ENCODE measurements at places on chromosomes 2 and 18.

DNA sequence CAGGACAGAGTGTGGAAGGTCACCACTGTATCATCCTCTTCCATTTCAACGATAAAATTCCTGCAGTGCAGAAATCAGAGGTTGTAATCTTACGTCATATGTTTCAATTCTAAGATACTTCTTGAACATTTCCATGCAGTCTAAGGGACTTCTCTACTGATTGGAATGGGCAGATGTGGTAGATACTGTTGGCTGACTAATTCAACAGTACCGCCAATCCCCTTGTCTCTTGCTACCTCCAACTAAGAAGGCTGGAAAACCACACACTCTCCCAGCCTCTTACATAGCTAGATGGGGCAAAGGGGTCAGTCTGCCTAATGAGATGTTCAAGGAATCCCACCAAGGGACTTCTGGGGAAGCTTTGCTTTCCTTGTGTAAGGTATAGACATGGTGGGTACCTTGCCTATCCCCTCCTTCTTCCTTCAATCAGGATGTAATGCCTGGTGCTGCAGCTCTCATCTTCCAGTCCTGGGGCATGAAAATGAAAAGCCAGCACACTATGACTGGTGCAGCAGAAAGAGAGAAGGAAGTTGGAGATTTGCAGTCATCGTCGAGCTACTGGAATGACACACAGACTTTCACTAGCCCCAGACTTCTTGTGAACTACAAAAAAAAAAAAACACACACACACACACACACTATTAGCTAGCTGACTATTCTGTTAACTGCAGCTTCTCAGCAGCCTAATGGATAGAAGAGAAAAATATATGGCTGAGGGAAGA, 84.1 kb downstream of the ALPK2 start:
- no peak for DNase-seq

- DNase-seq = no peak
These were observed 16.4 kb upstream of the CD8A start for GRCh38 chr2:86807133-86807467.

DNA sequence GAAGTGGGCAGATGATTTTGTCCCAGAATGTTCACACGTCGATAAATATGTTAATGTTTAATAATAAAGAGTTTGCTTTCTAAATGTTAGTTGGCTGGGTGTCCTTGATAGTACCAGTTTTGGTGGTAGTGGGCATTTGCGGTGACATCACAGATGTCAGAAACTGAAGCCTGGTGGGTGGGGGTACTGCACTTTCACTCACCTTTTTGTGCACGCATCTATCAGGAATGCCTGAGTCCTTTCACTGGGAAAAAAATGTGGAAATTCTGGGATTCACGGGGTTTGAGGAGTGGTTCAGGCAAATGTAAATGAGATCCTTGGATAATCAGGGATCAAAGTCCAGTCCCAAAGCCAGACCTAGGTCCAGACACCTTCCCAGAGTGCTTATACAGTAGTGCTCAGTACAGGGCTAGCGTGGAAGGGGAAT, 3.2 kb downstream of the EPAS1 start:
- DNase-seq = no peak

GRCh38 chr18:12085786-12086185, 7.9 kb upstream of the ANKRD62 start:
- DNase-seq = no peak

GRCh38 chr2:98350411-98350810, 4.2 kb downstream of the CNGA3 start:
- DNase-seq = no peak

GRCh38 chr2:29165362-29166241, 50.4 kb downstream of the CLIP4 start:
- DNase-seq = no peak

GRCh38 chr18:45715212-45715780, 8.7 kb upstream of the SLC14A1 start:
- DNase-seq = no peak

DNA sequence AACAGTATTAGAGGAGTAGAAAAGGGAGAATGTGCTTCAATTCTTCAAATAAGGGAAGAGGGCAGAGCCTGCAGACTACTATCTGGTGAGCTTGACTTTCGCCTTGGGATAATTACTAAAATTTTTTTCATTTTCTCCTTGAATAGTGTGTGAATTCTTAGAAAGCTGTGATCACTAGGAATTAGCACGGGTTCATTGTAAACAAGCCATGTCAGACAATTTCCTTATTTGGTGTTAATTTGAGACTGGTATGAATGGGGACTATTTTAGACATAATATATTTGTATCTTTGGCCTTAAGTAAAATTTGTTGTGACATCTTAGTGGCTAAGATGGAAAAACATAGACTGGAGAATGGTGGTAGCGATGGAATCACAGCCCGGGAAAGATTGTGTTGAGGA, 66.6 kb downstream of the MYO3B start:
- DNase-seq = no peak

GRCh38 chr2:46847726-46848412, 67.7 kb downstream of the MCFD2 start:
- peak; percentile 84 for DNase-seq

GRCh38 chr2:72678024-72678423, 147.8 kb downstream of the EXOC6B start:
- DNase-seq = no peak

- DNase-seq = no peak
These were observed 786.4 kb downstream of the RNF144A start for GRCh38 chr2:7703543-7704144.

DNA sequence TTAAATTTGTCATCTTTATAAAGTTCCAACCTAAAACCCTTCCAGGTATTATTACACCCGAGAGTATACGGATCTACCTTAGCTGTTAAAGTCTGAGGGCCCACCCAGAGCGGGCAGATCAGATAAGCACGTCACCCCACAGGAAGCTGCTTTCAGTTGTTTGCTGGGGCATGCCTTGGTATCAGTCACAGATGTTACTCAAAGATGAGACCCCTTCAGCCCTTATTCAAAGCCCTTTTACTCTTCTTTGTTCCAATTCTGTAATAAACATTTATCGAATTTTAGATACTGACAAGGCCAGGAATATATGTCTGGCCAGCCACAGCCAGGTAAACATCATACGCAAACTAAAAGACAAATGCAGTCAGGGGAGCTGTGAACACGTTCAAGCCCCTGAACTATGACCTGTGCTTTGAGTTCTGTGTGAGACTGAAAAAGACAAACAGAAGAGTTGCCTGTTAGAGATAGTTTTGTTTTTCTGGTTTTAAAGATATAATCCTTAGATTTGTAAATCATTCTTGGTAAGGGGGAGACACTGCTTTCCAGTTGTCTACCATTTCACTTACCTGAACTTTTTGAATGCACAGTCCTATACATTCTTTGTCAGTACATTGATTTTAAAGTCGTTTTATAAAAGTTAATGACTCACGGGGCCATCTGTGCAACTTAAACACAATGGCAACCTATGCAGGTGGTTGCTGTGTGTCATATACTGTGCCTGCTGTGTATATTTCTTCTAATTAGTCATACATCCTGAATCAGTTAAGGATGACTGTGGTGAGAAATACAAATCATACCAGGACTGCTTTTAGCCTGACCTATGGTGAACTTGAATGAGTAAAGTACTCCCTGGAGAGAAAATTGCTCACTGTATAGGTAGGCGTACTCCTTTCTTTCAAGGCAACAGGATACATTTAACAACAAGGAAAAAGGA, 100.5 kb upstream of the ITPRID2 start:
- peak; percentile 81 for DNase-seq

GRCh38 chr2:217948351-217948791, 54.4 kb downstream of the TNS1 start:
- no peak for DNase-seq

DNA sequence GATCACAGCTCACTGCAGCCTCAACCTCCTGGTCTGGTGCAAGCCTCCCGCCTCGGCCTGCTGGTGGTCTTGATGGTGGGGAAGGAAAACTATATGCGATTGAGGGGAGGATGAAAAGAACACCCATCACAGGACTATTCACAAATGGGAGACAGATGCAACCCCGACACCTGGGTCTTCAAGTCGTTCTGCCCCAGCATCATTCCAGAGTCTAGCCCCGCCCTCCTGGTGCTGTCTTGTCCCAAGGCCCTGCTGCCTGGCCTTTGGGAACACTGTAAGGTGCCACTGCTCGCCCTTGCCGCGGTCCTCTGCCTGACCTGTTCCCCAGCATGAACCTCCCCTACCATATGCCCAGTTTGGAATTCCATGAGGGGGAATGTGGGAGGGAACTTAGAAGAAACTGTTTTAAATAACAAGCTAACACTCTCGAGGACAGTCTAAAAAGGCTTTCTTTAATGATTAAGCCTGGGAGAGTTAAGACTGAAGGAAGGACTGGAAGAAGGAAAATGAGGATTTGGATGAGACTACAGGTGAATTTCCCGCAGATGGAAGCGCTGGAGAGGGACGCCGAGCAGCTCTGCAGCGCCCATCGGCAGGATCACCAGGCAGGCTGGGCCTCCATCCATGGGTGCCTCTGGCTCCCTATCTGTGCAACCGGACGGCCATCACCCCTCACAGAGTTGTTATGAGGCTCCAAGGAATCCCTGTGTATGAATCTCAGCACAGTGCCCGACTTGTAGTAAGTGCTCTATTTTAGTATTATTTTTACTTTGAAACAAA, 75.0 kb downstream of the MEX3C start:
- DNase-seq = no peak

GRCh38 chr2:11023326-11024258, 111.9 kb downstream of the KCNF1 start:
- DNase-seq = no peak

GRCh38 chr18:9319333-9319732, 15.2 kb upstream of the TWSG1 start:
- no peak for DNase-seq

- peak; percentile 69 for DNase-seq
These were observed 121.0 kb downstream of the MYO1B start for GRCh38 chr2:191366199-191366598.

- DNase-seq = no peak
These were observed 2.1 kb downstream of the PCBP1 start for GRCh38 chr2:70089220-70089982.

DNA sequence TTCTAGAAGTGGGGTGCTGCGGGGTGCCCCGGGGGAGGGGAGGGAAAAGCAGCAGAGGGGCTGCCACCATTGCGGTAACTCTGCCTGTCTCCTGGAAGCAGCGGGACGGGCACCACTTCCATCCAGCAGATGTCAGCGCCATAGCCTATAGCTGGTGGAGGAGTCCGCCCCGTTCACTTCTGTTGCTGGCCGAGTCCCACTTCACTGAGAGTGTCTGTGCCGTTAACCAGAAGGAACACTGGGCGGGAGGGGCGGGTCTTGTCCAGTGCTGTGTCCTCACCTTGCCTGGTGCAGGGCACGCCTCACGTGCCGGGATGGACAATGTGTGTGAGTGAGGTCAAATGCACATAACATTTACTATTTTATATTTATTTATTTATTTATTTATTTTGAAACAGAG, 19.3 kb upstream of the ODC1 start:
- no peak for DNase-seq

DNA sequence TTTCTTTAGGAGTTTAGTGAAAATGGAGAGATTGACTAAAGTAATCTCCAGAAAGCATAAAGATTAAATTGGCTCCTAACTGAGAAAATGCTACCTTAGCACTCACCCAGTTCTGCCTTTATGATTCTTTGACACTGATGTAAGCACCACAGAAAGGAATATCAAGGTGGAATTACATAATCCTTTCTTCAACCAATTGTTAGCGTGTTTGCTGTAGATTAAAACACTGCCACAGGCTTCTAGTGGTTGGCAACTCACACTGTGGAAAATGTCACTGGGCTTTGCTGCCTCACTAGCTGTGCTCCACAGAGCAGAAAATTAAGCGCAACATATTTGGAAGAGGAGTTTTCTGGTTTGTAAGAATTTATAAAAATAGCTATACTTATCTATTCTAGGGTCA, 104.1 kb downstream of the DLGAP1 start:
- DNase-seq = no peak

DNA sequence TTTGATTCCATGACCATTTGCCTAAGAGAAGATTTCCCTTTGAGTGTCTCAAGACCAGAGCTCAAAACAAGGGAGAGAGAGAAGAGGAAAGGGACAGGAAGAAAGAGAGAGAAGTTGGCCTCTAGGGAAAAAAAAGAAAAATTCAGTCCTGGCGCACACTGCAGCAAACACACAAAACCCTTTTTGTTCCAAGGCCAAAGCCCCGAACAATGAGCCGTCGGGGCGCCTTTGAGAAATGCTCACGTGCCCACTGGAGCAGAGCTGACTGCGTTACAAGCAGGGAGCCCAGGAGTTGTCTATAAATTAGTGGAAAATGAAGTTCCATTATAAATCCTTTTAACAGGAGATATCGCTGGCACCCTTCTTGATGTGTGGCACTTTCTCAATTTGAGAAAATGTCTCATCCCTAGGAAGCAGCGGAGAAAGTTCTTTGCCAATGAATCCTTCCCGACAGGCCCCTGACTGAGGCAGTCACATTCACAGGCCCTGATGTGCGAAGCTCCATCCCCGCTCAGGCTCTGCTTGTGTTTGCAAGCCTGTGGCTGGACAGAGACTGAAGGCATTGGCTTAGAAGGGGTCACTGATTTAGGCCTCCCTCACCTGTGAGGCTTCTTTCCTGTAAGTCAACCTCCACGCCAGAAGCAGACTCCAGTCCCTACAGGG, 32.1 kb upstream of the NCKAP5 start:
- no peak for DNase-seq

DNA sequence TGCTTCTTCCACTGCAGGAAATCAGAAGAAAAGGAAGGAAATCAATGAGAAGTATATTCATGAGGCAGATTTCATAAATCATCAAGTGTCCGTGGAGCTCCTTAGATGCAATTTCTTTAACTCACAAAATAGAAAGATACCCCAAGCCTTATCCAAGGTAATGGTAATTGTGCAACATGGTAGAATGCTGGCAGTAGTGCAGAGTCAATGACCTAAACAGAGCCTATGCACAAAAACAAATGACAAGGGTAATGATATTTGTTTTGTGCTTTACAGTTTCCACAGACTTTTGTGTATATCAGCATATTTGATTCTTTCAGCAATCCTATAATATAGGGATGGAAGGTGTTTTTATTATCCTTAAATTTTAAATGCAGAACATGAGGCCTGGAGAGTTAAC, 102.7 kb downstream of the SETBP1 start:
- DNase-seq = no peak

DNA sequence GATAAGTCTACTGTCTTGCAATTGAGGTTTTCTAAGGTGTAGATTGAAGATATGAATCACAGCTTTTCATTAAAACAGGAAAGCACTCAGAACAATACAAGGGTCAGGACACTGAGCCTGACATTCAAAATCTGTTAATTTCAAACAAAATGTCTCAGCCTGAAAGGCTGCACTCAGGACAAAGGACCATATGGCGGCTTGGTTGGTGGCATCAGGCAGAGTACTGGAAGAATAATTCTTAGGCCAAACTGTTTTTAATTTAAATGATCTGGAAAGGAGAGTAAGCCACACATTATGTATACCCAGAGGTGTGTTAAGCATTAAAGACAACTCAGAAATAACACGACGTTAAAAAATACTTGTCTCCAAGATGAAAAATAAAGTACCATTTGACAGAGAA, 85.9 kb downstream of the SKA1 start:
- DNase-seq = no peak
